ENCODE measurements at places on chromosomes 5 and 9. TPM values are rescaled to one million over a fixed set of nuclear protein-coding genes. Genes with fewer than 3 reads are reported as not detected.

The CTSL gene
- 85.9 TPM for total RNA-seq

The PCDHGA6 gene
- 0.57 TPM for total RNA-seq

The NR6A1 gene
- 5.9 TPM for total RNA-seq

The SLC27A6 gene
- total RNA-seq = 28.4 TPM

The FGF1 gene
- not detected for total RNA-seq

The NAIP gene
- 26.6 TPM for total RNA-seq

The KCNV2 gene
- total RNA-seq = not detected

The C1QTNF2 gene
- 1.8 TPM for total RNA-seq

The FBP1 gene
- 5.9 TPM for total RNA-seq

The RXRA gene
- 46.0 TPM for total RNA-seq

The PCDHGA2 gene
- total RNA-seq = 0.33 TPM

The UIMC1 gene
- total RNA-seq = 45.2 TPM

The AK8 gene
- total RNA-seq = 2.1 TPM

Measured in mesothelial cell of epicardium (in vitro differentiated cells).